ENCODE measurements at places on chromosomes 4 and X.
A peak's percentile ranks its signal among the peaks of the same experiment; 100 is the strongest.

- no peak for DNase-seq
These were observed 526.1 kb upstream of the PABPC4L start for GRCh38 chr4:134727696-134728095.

DNA sequence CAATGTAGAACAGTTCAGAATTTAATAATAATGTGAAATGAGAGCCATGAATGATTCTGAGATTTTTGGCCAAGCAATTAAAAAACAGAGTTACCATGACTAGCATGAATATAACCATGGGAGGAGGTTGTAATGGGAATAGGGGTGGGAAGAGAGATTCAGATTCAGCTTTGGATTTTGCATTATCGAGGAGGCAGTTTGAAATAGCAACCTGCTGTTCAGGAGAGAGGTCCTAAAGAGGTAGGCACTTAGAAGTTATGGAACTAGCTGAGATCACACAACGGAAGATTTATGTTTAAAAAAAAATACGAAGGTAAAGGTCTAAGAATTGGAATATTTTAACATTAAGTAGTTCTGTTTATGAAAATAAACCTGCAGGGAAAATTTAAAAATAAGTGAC is 124.4 kb upstream of the TECRL start:
- DNase-seq = no peak

DNA sequence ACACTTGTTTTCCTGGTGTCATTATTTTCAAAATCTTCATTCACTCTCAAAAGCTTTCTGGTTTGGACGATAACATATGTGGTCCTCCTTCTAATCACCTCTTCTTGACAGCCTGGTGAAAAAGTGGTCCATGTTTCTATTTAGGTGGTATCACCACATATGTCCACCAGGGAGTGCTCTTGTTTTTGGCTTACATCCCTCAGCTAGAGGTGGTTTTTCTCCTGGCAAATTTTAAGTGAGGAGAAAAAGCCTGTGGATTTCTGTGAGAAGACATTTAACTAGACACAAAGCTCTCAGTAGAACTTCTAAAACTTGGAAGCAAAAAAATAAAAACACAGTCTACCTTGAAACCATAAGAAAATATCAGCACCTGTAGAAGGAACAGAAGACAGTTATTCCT is 58.0 kb upstream of the FRMPD4 start:
- peak; percentile 8 for DNase-seq

- DNase-seq = no peak
These were observed 48.3 kb downstream of the GRK4 start for GRCh38 chr4:3011456-3012220.

- no peak for DNase-seq
These were observed 286.1 kb downstream of the INPP4B start for GRCh38 chr4:142559986-142560385.

DNA sequence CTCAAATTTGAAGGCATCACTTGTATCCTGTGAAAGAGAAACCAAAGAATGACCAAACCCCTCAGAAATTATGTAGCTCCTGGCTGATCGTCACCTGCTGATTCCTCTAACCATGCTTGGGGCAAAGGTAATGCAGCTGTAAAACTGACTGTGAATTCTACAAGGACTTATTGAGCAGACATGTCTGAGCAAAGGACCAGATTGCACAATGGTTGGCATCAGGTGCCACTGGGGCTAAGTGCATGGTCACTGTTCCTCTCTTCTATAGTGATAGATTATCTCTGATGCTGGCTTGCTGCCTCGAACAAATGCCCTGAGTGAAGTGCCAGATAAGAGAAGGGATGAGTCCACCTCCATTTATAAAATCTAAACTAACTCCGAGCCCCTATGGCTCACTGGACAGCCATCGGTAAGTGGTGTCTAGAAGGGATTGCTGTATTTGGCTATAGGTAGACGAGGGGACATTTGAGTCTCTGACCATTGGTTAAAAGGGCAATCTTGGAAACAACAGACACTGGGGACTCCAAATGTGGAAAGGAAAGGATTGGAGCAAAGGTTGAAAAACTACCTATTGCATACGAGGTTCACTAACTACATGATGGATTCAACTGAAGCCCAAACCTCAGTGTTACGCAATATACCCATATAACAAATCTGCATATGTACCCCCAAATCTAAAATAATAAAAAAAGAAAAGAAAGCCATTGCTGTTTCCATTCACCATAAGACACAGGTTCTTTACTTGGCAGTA is 110.7 kb upstream of the IGSF1 start:
- DNase-seq = no peak

GRCh38 chr4:184548316-184548647 is 73.9 kb upstream of the IRF2 start:
- DNase-seq = no peak

DNA sequence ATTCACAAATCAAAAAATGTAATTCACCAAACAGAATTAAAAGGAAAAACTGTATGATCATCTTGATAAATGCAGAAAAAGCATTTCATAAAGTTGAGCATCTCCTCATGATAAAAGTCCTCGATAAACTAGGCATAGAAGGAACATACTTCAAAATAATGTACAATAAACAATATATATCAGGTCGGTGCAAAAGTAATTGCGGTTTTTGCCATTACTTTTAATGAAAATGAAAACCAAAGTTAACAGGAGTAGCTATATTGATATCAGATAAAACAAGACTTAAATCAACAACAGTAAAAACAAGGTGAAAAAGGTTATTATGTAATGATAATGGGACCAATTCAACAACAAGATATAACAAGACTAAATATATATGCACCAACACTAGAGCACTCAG is 372.1 kb downstream of the RAB28 start:
- no peak for DNase-seq

GRCh38 chr4:171813526-171814250 is 484 bp downstream of the GALNTL6 start:
- DNase-seq = peak; percentile 17

GRCh38 chr4:175986668-175987067 is 79.0 kb upstream of the WDR17 start:
- DNase-seq = no peak

GRCh38 chr4:23819041-23819511 is 70.8 kb downstream of the PPARGC1A start:
- no peak for DNase-seq

DNA sequence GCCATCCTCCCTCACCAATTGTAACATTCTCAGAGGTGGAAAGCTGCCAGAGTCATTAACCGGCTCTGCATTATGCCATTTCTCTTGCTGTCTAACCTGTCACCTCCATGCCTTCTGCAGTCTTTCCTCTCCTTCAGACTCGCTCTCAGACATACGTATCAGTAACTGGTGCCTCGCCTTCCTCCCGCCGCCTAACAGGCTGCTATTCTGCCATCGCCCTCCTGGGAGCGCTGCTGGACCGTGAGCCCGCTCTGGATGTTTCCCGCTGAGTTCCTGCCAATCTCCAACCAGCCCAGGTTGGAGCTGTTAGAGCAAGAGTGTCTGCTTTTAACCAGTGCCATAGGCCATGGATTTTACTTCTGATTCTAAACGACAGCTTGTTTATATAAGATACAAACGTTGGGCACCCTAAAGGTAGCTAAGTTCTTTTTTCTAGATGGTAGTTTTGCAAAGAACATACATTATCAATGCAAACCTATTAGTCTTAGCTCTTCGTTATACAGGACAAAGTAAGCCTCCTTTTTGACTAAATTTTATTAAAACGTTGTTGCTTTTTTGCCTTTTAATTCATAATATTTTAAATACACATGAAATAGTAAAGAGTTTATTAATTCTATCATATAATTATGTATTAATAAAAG is 59.5 kb upstream of the NEIL3 start:
- DNase-seq = peak; percentile 78

DNA sequence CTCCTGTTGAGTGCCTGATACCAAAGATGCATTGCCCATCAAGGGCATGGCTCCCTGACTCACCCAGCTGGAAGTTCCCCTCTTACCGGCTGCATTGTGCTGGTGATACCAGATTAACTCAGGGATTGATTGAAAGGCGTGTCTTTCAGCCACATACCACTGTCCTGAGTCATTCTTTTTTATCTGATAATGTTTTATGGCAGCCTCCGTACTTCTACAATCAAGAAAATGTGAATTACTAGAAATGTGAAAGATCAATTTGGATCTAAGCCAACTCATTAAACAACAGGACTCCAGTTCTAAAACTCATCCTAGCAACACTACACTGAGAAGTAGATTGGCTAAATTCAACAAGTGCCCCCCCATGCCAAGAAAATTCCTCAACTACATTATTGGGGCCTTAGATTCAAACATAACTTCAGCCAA is 40.0 kb downstream of the TXK start:
- DNase-seq = no peak

DNA sequence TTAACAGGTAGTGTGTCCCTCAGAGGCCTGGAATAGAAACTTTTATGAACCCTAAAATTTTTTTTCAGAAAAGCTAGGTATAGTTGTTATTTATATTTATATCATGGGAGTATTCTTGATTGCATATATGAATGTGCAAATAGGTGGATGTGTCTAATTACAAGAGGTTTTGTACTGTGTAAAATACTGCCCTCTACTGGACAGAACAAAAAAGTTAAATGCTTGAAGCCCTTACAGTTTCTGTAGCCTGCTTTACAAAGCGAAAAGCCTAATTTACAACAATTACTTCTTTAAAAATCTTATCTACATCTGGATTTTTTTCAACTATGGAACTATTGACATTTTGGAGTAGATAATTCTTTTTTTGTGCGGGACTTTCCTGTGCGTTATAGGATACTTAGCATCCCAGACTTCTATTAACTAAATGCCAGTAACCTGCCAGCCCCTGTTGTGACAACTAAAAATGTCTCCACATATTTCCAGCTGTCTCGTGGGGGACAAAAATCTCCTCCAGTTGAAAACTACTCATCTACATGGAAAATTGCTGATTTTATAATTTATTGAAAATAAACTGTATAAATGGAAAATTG is 35.1 kb downstream of the ENPEP start:
- DNase-seq = no peak

- DNase-seq = no peak
These were observed 6.3 kb downstream of the PLP2 start for GRCh38 chrX:49177873-49178480.

DNA sequence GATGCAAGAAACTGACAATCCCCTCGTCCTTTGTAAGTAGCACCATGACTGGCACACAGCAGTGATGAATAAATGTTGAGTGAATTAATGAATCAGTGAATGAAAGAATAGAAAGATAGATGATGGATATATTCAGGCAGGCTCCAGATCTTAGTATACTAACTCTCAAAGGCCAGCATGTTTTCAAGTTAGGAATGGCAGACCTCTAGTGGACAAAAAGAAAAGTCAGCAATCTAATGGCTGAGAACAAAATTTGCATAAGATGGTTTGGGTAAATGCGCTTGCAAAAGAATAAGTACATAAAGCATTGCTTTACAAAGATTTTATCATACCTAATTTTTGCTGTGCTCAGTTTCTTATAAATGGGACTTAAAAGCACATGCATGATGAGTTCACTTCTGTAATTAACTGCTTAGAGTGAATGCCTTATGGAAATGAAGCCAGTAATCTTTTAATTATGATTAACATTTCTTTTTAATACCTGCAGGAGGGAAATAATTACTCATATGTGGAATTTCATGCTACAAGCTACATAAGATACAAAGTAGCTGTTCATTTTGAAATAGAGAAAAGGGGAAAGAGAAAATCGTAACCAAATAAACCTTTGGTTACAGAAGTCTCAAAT is 126.9 kb upstream of the GPRIN3 start:
- DNase-seq = no peak

- no peak for DNase-seq
These were observed 53.9 kb downstream of the LRP2BP start for GRCh38 chr4:185341841-185342240.

GRCh38 chr4:136009258-136009832 is 1522.9 kb downstream of the PCDH18 start:
- DNase-seq = no peak

DNA sequence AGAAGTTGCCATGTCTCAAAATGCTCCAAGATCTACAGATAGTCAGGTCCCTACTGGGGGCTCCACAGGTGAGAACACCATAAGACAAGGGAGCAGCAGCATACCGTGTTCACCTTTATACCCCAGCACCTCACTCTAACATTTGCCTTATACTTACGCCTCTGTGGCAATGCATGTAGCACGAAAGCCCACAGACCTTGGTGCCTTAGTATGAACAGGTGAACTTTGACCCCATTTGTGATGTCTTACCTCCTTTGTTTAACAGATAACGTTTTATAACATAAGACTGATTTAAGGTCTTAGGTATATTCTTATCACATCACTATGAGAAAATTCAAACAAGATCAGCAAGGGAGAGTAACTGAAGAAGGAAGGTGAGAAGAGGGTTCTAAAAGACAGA is 128.8 kb downstream of the ARX start:
- no peak for DNase-seq

- no peak for DNase-seq
These were observed 1.2 kb upstream of the TMEM144 start for GRCh38 chr4:158208963-158209640.

DNA sequence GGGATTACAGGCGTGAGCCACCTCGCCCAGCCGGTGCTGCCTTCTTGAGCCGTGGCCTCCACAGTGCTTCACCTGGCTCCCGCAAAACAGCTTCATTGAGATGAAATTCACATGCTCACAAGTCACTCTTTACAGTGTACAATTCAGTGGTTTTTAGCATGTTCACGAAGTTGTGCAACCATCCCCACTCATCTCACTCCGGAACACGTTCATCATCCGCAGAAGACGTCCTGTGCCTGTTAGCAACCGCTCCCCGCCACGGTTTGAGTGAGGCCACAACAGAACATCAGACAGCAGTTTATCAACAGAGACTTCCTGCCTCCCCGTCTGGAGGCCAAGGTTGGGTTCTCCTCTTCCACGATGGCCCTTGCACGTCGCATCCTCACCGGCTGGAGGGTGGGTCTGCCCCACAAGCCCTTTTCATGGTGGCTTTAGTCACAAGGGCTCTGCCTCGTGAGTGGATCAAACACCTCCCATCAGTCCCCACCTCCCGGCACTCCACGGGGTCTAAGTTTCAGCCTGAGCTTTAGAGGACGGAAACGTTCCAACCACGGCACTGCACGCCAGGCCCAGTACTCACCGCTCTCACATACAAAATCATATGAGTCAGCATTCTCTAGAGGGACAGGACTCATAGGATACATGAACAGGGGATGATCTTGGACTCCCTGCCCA is 29.6 kb upstream of the SPON2 start:
- no peak for DNase-seq

GRCh38 chr4:124977045-124977444 is 264.5 kb upstream of the ANKRD50 start:
- DNase-seq = no peak

GRCh38 chr4:96315815-96316214 is 475.9 kb downstream of the PDHA2 start:
- no peak for DNase-seq

DNA sequence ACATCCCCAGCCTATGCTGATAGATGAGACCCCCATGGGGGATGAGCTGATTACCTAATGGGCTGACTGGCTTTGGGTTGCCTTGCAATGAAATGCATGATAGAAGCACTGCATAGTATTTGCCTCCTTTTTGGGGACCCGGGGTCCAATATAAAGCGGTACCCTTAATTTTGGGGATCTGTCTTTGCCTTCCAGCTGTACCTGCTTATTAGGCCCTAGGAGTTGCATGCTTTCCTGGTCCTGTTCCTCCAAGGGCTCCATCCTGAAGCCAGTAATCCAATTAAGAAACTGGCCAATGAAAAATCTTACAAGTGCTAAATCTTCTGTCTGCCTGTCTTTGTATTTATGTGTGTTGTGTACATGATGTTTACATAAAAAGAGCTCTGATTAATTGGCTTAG is 791.6 kb downstream of the TRIML1 start:
- peak; percentile 30 for DNase-seq

Measured in WERI-Rb-1 (cell line).